Activated CD8-positive, alpha-beta memory T cell treated with anti-CD3 and anti-CD28 coated beads for 36 hours (primary cell): ENCODE measurements at places on chromosomes 16 and 17. TPM values are rescaled to one million over a fixed set of nuclear protein-coding genes. Genes with fewer than 3 reads are reported as not detected.

The SLC13A2 gene
- not detected for total RNA-seq

The DHRS7C gene
- total RNA-seq = not detected

The NLE1 gene
- 59.1 TPM for total RNA-seq

The ABCC11 gene
- total RNA-seq = 0.17 TPM

The HP gene
- not detected for total RNA-seq

The TBC1D3G gene
- not detected for total RNA-seq

The TEKT3 gene
- not detected for total RNA-seq

The KRT31 gene
- not detected for total RNA-seq

The GP1BA gene
- not detected for total RNA-seq

The SDK2 gene
- 0.23 TPM for total RNA-seq

The B9D1 gene
- 9.2 TPM for total RNA-seq

The CHST5 gene
- 0.44 TPM for total RNA-seq

The PRKCB gene
- total RNA-seq = 97.1 TPM

The RAMP2 gene
- total RNA-seq = not detected

The HES7 gene
- total RNA-seq = 3.1 TPM

The SCNN1B gene
- not detected for total RNA-seq

The DNAI2 gene
- 0.36 TPM for total RNA-seq

The CD19 gene
- total RNA-seq = not detected

The TBC1D3C gene
- total RNA-seq = 2.3 TPM

The CHMP1A gene
- 80.5 TPM for total RNA-seq
